Colonic mucosa (tissue), 4 donors: ENCODE measurements at places on chromosomes 12 and 14. TPM values are rescaled to one million over a fixed set of nuclear protein-coding genes. Genes with fewer than 3 reads are reported as not detected.

Gene TDP1
- total RNA-seq, result 33.3 TPM

Gene PAPLN
- total RNA-seq, result 4.3 TPM

DNA sequence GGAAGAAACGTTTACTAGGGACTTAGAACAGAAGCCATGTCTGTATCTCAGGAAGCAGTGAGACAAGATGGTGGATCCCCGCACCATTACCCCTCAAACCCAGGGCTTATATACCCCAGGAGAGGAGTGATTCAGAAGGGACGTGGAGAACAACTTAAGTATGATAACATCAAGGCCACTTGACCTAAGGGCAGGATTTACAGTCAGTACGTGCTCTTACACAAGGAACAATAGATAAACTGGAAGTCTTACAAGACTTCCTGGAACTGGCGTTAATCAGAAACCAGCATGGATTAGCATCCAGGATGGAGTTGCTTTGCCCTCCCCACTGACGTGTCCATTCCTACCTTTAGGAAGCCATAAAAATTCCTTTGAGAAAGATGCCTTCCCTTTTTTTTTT is 8.6 kb upstream of the ETFBKMT start:
- peak; percentile 65 for DNase-seq

Gene ATXN3
- 20.6 TPM for total RNA-seq

Gene ZNF384
- total RNA-seq, result 50.0 TPM

- no peak for DNase-seq
Observed at GRCh38 chr14:64000749-64001148, 147.9 kb downstream of the SYNE2 start.

- peak; percentile 95 for DNase-seq
Observed at GRCh38 chr12:6336079-6336888, 5.6 kb downstream of the TNFRSF1A start.

DNA sequence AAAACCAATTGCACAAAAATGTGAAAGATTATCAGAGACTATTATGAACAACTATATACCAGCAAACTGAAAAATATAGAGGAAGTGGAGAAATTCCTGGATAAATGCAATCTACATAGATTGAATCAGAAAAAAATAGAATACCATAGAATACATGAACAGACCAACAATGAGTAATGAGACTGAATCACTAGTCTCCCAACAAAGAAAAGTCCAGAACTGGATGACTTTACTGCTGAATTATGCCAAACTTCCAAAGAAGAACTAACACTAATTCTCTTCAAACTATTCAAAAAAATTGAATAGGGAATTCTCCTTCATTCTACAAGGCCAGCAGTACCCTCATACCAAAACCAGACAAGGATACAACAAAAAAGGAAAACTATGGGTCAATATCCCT is 60.6 kb downstream of the GUCY2C start:
- DNase-seq, result no peak
